ENCODE measurements at places on chromosomes 12 and 14. TPM values are rescaled to one million over a fixed set of nuclear protein-coding genes. Genes with fewer than 3 reads are reported as not detected.

The CD69 gene
- total RNA-seq: 0.42 TPM

The ADAMTS20 gene
- 6.0 TPM for total RNA-seq

The SLC17A8 gene
- 0.26 TPM for total RNA-seq

DNA sequence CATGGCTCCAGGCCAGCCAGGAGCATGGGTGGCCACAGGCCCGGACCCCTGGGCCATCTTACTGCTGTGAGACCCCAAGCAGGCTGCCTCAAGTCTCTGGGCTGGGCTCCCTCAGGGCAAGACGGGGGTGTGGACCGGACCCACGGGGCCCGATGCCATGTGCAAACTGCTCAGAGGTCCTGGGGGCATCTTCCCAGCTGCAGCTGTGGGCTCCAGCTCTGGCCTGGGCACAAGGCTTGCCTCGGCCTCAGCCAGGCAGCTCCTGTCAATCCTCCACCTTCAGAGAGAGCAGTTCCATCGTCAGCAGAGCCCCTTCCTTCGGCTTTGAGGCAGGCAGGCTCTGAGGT, 12.4 kb upstream of the GPR132 start:
- no peak overlapping the region for H3K27ac ChIP-seq
- H3K4me3 ChIP-seq: no peak overlapping the region
- peaks cover 11% of the 10 kb centered on the region for H3K27me3 ChIP-seq
- H3K36me3 ChIP-seq: no peaks in the 10 kb centered on the region
- 0 out of 2 replicates have a peak, but pooled peaks cover 3% of the 10 kb centered on the region for H3K4me1 ChIP-seq
- DNase-seq: no peak

- peaks cover 3% of the 10 kb centered on the region for H3K36me3 ChIP-seq
- DNase-seq: no peak
- H3K4me3 ChIP-seq: no peak overlapping the region
- H3K27me3 ChIP-seq: no peaks in the 10 kb centered on the region
- no peaks in the 10 kb centered on the region for H3K4me1 ChIP-seq
These were observed 63.1 kb downstream of the STON2 start for GRCh38 chr14:81337073-81337472.

DNA sequence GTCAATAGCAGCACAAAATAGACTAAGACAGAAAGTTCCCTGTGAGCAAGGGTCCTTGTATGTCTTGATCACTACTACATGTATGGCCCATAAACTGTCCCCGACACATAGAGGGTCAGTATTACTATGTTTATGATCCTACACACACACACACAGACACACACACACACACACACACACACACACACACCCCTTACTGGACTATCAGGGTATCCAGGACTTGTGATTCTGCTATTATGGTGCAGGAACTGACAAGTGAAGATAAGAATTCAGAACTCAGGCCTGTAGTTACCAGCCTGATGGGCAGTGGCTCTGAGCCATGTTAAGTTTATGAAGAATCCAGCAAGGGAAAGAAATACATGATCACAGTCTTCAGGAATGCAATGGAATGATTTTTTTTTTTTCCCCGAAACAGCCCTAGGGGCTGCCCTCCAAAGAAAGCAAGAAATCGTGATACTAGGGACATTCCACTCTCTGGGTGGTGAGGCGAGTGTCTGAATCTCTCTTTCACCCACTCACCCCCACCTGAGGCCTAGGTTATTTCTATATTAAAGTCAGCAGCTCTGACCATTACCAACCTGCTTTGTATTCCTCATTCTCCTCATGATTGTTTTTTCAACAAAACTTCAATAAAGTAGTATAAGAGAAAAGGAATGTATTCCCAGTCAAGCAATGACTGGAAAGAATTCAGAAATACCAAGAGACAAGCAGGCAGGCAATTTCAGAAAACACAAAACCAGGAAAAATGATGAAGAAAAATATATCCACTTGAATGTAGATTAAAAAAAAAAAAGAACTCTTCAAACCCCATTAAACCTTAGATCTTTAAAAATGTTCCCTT, 105.8 kb downstream of the AVPR1A start:
- DNase-seq: no peak
- H3K4me1 ChIP-seq: no peaks in the 10 kb centered on the region
- H3K36me3 ChIP-seq: no peaks in the 10 kb centered on the region
- no peak overlapping the region for H3K27ac ChIP-seq

GRCh38 chr12:46230983-46231382, 37.9 kb downstream of the SLC38A1 start:
- no peak for DNase-seq
- H3K36me3 ChIP-seq: peaks cover 59% of the 10 kb centered on the region
- peaks cover 10% of the 10 kb centered on the region for H3K4me1 ChIP-seq
- no peak overlapping the region for H3K27ac ChIP-seq
- no peaks in the 10 kb centered on the region for H3K27me3 ChIP-seq

- peaks cover 5% of the 10 kb centered on the region for H3K4me1 ChIP-seq
- H3K27me3 ChIP-seq: no peaks in the 10 kb centered on the region
- DNase-seq: no peak
- no peaks in the 10 kb centered on the region for H3K36me3 ChIP-seq
- H3K4me3 ChIP-seq: no peak overlapping the region
These were observed 61.1 kb downstream of the RPS6KA5 start for GRCh38 chr14:90999299-90999698.

GRCh38 chr12:129226851-129227250, 373.6 kb downstream of the GLT1D1 start:
- no peak for DNase-seq
- H3K27ac ChIP-seq: no peak overlapping the region
- peaks cover 12% of the 10 kb centered on the region for H3K27me3 ChIP-seq

- H3K27ac ChIP-seq: no peak overlapping the region
- no peak for DNase-seq
- no peak overlapping the region for H3K4me3 ChIP-seq
- H3K36me3 ChIP-seq: peaks cover 91% of the 10 kb centered on the region
These were observed 10.9 kb downstream of the SMARCC2 start for GRCh38 chr12:56178347-56178746.

GRCh38 chr14:65042731-65043372, 56.2 kb downstream of the FNTB start:
- H3K27ac ChIP-seq: no peak overlapping the region
- peaks cover 7% of the 10 kb centered on the region for H3K4me1 ChIP-seq
- H3K36me3 ChIP-seq: peaks cover 24% of the 10 kb centered on the region
- H3K4me3 ChIP-seq: no peak overlapping the region
- no peaks in the 10 kb centered on the region for H3K27me3 ChIP-seq
- no peak for DNase-seq

DNA sequence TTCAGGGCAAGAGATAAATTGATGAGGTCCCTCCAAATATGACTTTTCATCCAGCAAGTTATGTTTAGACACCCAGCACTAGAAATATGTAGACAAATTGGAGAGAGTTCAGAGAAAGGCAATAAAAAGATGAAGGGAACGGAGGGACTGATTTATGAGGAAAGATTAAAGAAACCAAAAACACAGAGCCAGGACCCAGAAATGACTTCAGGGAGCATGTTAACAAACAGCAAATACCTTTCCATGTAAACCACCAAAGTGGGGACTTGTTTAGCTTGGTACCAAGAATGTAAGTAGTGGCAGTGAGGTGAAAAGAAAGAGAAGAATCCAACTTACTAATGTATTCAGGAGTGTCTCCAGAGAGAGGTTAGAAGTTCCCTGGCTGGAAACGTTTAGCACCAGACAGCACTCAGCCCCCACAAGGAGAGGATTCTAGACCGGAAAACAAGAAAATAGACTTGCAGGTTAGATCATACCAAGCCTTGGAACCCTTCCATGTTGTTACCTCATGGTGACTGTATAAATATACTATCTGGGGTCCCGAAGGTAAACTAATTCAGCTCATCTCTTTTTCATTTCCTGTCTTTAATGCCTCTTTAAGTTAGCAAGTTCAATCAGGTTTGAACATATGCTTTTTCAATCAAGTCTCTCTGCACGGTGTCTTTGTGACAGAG, 79.2 kb downstream of the TBC1D30 start:
- H3K36me3 ChIP-seq: no peaks in the 10 kb centered on the region
- H3K4me3 ChIP-seq: no peak overlapping the region
- no peak overlapping the region for H3K27ac ChIP-seq
- H3K4me1 ChIP-seq: no peaks in the 10 kb centered on the region

GRCh38 chr12:26271889-26272492, 76.6 kb downstream of the SSPN start:
- no peaks in the 10 kb centered on the region for H3K36me3 ChIP-seq
- no peak for DNase-seq
- H3K4me1 ChIP-seq: peaks cover 16% of the 10 kb centered on the region
- H3K4me3 ChIP-seq: no peak overlapping the region
- peaks cover 18% of the 10 kb centered on the region for H3K27me3 ChIP-seq

DNA sequence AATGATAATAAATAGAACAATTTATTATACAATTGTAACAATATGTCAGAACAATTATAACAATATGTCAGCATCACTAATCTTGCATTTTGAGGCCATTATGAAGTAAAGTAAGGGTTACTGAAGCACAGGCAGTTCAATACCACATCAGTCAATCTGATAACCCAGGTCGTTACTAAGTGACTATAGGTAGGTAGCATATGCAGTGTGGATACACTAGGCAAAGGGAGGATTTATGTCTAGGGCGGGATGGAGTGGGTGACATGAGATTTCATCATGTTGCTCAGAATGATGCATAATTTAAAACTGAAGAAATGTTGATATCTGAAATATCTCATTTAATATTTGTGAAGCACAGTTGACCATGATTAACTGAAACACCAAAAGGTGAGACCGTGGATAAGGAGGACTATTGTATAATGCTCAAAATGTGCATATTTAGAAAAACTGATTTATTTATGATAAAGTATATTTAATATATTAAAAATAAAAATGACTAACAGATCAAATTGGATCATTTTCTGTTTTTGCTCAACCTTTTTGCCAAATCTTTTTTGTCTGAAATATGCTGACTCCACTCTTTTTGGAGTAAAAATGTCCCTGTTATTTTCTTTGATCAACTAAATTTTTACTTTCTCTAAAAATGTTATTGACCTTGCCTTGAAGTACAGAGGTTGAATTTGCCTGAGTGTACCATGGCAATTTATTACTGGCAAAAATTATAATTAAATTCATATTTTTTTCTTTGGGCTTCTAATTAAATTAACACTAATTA, 1189.4 kb upstream of the USP15 start:
- H3K4me3 ChIP-seq: no peak overlapping the region
- no peaks in the 10 kb centered on the region for H3K27me3 ChIP-seq
- H3K36me3 ChIP-seq: no peaks in the 10 kb centered on the region
- no peak for DNase-seq

DNA sequence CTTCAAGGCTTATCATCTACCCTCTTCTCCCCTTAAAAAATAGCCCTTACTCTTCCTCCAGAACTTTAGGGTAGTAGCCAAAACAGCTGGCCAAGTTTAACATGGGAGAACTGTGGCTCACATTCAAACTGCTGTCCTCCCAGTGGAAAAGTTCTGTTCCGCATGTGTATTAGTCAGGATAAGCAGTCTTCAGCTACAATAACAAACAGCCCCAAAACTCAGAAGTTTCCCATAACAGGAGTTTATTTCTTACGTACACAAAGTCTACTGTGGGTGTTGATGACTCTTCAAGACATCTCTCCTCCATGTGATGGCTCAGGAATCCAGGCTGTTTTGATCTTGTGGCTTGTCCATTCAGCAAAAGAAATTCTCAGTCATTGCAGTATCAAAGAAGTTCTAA, 35.5 kb downstream of the MYO1H start:
- H3K27me3 ChIP-seq: peaks cover 9% of the 10 kb centered on the region
- no peak overlapping the region for H3K27ac ChIP-seq
- H3K36me3 ChIP-seq: no peaks in the 10 kb centered on the region
- no peak for DNase-seq
- H3K4me1 ChIP-seq: no peaks in the 10 kb centered on the region
- no peak overlapping the region for H3K4me3 ChIP-seq

GRCh38 chr12:3172124-3173007, 95.2 kb downstream of the TSPAN9 start:
- H3K36me3 ChIP-seq: no peaks in the 10 kb centered on the region
- H3K4me1 ChIP-seq: peaks cover 58% of the 10 kb centered on the region
- no peak overlapping the region for H3K4me3 ChIP-seq

DNA sequence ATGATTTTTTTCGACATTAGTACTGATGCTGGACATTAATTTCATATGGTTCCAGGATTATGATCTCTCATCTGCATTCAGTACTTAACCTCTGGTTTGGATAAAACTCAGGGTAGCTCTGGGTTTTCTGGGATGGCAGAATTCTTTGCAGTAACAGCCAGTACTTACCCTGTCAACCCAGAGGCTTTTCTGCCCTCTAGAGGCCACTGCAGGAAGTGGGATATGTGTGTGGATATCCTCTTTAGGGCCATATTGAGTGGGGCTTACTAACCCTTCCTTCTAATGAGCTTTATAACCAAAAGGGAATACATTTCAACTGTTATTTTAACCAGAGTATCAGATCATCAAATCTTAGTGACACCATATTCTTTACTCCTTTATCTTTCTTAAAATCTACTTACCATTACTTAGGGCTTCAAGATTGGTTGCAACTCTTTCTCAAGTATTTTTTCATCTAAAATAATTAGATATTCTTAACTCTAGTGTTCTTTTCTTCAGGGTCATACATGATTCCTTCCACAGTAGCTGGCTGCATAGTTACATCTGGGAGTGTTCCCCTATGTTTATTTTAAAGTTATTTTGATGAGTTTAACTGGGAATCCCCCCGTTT, 488.0 kb upstream of the STXBP6 start:
- no peak overlapping the region for H3K4me3 ChIP-seq
- H3K27me3 ChIP-seq: no peaks in the 10 kb centered on the region
- H3K4me1 ChIP-seq: no peaks in the 10 kb centered on the region
- H3K36me3 ChIP-seq: no peaks in the 10 kb centered on the region
- peak; percentile 75 for DNase-seq
- H3K27ac ChIP-seq: no peak overlapping the region

GRCh38 chr12:28104316-28104715, 85.9 kb upstream of the CCDC91 start:
- H3K4me1 ChIP-seq: no peaks in the 10 kb centered on the region
- H3K27ac ChIP-seq: no peak overlapping the region
- no peak for DNase-seq
- no peaks in the 10 kb centered on the region for H3K27me3 ChIP-seq
- H3K36me3 ChIP-seq: no peaks in the 10 kb centered on the region
- no peak overlapping the region for H3K4me3 ChIP-seq

All from WTC11 (cell line).